ENCODE measurements at places on chromosomes 3 and 15. TPM values are rescaled to one million over a fixed set of nuclear protein-coding genes. Genes with fewer than 3 reads are reported as not detected.

The ALDH1A2 gene
- 3.4 TPM for polyA plus RNA-seq

The FAM43A gene
- 18.7 TPM for polyA plus RNA-seq

The GOLGA6B gene
- polyA plus RNA-seq: not detected

The CFAP44 gene
- polyA plus RNA-seq: not detected

The KNG1 gene
- not detected for polyA plus RNA-seq

The CIB2 gene
- polyA plus RNA-seq: 0.51 TPM

The NR1I2 gene
- polyA plus RNA-seq: not detected

The TNFSF10 gene
- 146 TPM for polyA plus RNA-seq

The OSBPL10 gene
- polyA plus RNA-seq: 0.18 TPM

The GPR160 gene
- 19.7 TPM for polyA plus RNA-seq

The MYEF2 gene
- 0.37 TPM for polyA plus RNA-seq

The SLC26A6 gene
- polyA plus RNA-seq: 92.8 TPM

The TRAT1 gene
- polyA plus RNA-seq: 0.37 TPM

The ALAS1 gene
- polyA plus RNA-seq: 20.9 TPM

The MYRIP gene
- not detected for polyA plus RNA-seq

The GRM7 gene
- not detected for polyA plus RNA-seq

The TMEM266 gene
- not detected for polyA plus RNA-seq

The TM4SF18 gene
- polyA plus RNA-seq: not detected

The SAMMSON gene
- polyA plus RNA-seq: not detected

The RAB43 gene
- polyA plus RNA-seq: 8.5 TPM

The TRH gene
- 0.91 TPM for polyA plus RNA-seq

The VILL gene
- 7.4 TPM for polyA plus RNA-seq

The PPARG gene
- polyA plus RNA-seq: 0.53 TPM

The CAPN7 gene
- polyA plus RNA-seq: 11.7 TPM

The FAM81A gene
- polyA plus RNA-seq: 0.66 TPM

The GOLGA6L4 gene
- polyA plus RNA-seq: 0.64 TPM

The NLGN1 gene
- not detected for polyA plus RNA-seq

The CLRN1 gene
- polyA plus RNA-seq: not detected

The DNAH12 gene
- not detected for polyA plus RNA-seq

The GABRB3 gene
- not detected for polyA plus RNA-seq

The P2RY14 gene
- 0.50 TPM for polyA plus RNA-seq

The ULK4 gene
- polyA plus RNA-seq: 6.7 TPM

The IMP3 gene
- 99.3 TPM for polyA plus RNA-seq

All from CD14-positive monocyte (primary cell).